ENCODE measurements at places on chromosomes 7 and 10.

DNA sequence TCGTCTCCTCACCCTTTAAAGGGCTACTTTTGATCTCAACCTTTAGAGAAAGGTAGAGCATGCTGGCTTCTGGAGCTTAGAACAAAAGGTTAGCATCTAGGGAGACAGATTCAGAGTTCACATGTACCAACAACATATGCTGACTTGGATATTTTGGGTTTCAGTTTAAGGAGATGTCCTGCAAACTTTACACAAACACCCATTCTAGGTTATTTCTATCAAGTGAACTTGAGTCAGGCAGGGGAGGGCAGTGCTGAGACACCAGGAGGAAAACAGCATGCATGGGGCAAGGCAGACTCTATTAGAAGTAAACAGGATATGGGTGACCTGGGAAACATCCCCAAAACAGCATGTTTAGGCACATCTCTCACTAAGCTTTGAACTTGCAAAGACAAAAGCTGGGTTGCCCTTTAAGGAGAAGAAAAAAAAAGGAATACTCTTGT lies 43.8 kb downstream of the ARL4A start:
- DNase-seq: no peak

DNA sequence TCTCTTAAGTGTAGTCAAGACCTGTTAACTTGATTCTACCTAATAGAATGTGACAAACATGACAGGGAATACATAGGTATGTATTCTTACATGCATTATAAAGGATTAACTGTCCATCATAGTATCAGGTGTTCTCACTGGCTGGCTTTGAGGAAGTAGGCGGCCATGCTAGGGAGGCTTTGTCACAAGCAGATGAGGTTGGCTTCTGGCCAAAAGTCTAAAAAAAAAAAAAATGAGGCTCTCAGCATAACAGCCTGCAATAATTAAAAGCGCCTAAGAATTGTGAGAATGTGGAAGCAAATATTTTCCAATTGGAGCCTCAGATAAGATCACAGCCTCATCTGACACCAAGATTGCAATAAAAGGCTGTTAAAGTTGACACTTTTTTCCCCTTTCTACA lies 1256.8 kb upstream of the SORCS1 start:
- no peak for DNase-seq

- DNase-seq: no peak
These were observed 8.2 kb downstream of the MYOF start for GRCh38 chr10:93473804-93474472.

GRCh38 chr10:829241-829640 lies 102.3 kb downstream of the LARP4B start:
- no peak for DNase-seq

DNA sequence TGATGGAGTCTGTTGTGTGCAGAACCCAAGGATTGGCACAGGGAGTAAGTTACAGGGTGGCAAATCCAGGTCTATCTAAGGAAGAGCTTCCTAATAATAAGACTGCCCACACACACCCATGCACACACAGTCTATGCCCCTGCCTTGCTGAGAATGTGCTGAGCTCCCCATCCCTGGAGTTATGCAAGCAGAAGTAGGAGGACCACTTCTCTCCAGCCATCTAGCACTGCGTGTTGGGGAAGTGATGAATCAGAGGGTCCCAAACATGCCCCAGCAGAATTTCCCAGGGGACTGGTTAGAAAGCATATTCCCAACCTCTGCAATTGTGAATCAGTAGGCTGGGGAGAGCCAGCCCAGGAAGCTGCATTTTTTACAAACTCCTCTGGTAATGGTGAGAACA lies 117.2 kb downstream of the CDH23 start:
- no peak for DNase-seq

DNA sequence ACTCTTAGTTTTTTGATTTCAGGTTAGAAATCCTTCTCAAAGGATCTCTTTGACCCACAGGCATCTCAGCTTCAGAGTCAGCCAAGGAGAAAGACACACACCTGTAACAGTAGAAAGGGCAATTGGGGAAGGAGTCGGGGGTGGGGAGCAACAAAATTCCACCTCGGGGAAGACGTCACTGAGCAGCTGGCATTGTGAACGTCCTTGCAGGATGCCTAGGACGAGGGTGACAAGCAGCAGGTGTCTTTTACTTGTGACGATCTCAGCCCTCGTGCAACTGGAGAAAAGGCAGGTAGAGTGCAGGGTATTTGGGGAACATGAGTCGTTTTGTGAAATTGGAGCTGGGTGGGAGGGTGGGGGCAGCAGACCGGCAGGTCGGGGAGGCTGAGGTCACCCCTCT lies 627.0 kb downstream of the ACTR3B start:
- DNase-seq: no peak

GRCh38 chr7:37201003-37201875 lies 247.4 kb downstream of the ELMO1 start:
- peak; percentile 44 for DNase-seq

DNA sequence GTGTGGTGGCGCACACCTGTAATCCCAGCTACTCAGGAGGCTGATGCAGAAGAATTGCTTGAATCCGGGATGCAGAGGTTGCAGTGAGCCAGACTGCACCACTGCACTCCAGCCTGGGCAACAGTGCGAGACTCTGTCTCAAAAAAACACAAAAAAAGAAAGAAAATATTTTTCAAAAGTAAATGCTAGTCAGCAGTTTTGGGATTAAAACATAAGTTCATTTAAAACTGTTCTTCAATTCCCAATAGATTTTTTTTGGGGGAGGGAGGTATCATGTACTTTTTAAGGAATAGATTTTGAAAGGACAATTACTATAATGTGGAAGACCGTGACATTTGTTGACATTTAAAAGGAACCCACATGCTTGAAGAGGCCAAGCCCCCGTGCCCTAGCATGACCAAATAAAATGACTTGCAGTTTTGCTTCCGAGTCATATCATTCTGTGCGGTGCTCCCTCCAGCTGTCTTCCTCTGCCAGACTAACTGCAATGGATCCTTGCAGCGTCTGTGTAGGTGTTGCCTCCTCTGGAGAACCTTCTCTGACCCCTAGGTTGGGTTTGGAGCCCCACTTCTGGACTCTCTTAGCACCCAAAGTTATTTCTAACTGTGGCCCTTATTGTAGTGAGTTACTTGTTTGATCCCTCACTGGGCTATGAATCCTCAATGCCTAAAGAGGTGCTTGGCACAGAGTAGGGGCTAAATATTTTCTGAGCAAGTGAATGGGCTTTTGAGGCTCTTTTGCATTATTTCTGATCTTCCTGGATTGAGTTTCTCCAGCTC lies 17.4 kb upstream of the HPS1 start:
- no peak for DNase-seq

Measured in activated CD4-positive, alpha-beta T cell treated with anti-CD3 and anti-CD28 coated beads for 24 hours (primary cell).